ENCODE measurements at places on chromosomes 6 and 20.

GRCh38 chr6:26331218-26332073, 33.6 kb upstream of the BTN3A2 start:
- DNase-seq: no peak

DNA sequence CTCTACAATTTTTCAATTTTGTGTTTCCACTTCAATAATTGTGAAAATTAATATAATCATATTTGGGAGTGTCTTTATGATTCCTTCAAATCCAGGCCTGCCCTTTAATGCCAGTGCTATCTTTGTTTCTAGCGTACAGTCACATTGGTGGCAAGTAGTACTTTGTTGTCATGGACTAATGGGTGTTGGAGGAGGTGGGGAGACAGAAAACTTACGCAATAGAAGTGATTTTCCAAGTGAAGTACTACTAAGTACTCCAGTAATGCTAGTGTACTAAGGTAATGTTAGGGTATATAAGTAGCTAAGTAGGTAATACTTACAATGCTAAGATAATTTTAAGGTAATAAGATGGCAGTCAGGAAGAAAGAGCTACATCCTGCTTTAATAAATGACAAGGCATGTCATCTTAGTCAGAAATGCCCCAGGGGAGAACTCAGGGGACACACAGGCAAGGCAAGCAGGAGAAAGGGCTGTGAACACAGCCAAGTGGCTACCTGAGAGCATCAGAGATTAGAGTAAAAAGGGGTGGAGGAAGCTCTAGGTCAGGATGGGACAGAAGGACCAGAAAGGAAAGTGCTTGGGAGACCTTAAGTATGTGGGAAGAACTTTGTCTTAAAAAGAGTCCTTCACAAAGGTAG, 217.2 kb upstream of the PRDM1 start:
- no peak for DNase-seq

- DNase-seq: no peak
These were observed 1.5 kb downstream of the COL12A1 start for GRCh38 chr6:75204217-75204958.

DNA sequence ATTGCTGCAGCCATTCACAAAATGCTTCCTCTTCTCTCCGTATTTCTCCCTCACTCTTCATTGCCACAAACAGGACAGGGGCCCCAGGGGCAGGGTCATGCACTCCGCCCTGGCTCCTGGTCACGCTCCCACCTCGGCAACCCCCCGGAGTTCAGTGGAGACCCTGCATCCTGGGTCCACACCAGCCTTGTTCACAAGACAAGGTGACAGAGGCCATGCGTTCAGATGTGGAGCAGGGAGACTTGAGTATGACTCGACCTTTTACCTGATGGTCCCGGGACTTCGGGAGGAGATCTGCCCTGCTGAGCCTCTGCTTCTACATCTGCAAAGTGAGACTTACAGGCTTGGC, 49.4 kb downstream of the ANKRD60 start:
- no peak for DNase-seq

DNA sequence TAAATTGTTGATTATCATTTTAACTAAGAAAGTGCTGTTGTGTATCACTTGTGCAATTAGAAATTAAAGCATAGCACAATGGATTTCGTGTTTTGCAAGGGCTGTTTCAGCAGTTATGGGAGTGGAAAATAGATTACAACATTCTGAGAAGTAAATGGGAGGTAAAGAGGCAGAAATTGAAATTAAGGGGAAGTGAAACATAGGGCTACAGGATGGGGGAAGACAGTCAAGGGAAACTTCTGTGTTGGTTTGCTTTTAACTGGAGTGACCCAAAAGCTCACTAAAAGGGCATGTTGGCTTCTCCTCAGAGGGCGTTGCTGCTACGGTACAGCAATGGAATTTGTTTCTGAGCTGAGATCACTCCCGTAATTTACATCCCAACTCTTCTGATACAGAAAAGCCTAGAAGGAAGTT, 147.5 kb downstream of the BCAS1 start:
- DNase-seq: no peak

DNA sequence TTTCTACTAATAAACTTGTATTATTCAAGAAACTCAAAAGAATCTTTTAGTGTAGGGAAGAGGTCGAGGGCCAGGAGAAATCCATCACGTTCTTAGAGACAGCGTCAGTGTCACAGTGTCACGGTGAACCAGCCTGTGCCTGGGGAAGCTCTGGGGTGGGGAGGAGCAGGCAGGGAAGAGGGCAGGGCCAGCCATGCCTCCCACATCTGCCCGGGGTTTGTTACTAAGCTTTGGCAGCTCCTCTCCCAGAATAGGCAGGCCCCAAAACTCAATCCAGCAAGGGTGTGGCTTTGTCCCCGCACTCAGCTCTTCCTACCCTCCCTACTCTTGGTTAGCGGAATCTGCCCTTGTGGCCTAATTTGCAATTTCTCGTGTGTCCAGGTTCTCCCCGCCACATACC, 72.9 kb downstream of the TCP11 start:
- DNase-seq: no peak

GRCh38 chr6:81938014-81938856, 185.8 kb upstream of the TENT5A start:
- no peak for DNase-seq

DNA sequence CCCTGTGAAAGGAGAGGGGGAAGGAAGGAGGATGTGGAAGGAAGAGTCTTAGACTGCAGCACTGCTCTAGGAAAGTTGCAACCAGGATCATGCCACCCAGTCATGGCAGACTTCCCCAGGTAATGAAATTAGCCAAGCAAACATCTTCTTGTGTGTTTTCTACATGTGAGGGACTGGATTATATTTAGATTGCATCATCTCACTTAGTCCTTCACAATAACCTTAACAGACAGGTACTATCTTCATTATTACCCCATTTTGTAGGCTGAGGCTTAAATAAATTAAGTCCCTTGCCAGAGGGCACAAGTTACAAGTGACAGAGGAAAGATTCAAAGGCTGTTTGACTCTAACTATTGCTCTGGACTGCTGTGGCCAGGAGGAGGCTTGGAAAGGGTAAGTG, 9.7 kb upstream of the MAFB start:
- no peak for DNase-seq

GRCh38 chr6:141335477-141336273, 797.0 kb upstream of the GJE1 start:
- DNase-seq: no peak

DNA sequence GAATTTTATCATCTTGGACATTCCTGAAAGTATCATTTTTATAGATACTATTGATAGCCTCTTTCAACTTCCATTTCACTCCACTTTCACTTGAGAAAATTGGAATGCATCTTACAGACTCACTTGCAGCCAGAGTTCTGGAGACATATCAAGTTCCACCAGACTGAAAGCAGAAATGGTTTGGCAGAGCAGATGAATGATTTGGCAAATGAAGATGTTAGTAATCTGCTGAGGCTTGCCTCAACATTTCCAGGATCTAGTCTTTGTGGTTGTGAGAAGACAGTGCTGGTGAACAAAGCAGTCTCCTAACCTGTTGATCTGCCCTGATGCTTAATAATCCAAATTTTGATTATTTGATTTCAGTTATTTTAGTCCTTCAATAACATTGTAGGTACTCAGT, 202.6 kb downstream of the TRDN start:
- DNase-seq: no peak

DNA sequence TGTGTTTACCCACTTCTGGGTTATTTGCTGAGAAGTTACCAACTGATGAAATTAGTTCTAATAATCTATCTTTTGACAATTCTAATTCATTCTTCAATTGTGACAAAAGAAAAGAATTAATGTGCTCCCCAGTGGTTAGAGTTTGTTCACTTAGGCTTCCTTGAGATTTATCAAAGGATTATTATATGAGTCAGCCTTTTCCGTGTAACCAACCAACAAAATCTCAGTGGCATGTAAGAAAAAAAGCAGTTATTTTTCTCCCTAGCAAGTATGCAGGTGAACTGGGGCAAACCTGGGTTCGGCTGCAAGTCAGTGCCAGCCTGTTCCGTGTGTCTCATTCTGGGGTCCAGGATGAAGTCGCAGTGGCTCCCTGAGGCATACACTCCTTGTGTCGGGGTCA, 28.8 kb upstream of the HIVEP1 start:
- DNase-seq: no peak

DNA sequence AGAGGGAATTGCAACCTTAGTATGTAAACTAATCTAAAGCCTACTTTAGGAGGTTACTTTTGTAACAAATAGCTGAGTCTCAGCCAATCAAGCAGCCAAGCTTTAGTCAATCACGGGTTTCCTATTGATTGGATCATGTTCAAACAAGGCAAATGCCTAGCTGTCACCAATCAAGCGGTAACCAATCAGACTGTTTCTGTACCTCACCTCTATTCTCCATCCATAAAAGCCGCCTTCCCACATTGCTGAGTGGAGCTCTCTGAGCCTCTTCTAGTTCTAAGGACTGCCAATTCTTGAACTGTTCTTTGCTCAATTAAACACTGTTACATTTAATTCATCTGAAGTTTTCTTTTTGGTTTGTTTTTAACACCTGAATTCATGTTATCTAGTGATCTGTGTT, 148.4 kb upstream of the BMP5 start:
- DNase-seq: no peak

- no peak for DNase-seq
These were observed 8.7 kb downstream of the PLAGL1 start for GRCh38 chr6:143999406-143999805.

- DNase-seq: no peak
These were observed 157.6 kb downstream of the ARHGAP18 start for GRCh38 chr6:129552413-129552812.

DNA sequence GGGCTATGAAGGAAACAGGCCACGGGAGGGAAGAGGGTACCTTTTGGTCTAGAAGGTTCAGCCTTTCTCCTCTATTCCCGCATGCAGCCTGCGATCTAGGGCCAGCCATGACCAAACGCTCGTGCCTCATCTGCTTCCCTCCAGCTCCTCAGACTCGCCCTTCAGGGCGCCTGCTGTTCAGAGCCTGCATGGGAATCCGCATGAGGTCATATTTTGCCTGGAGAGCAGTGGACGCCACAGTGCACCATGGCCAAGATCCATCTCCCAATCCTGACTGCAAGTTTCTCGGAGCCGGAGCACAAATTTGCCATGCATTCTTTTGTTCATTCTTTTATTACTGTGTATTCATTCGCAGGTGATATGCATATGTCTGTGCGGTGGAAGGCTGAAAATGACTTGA, 608.1 kb downstream of the QKI start:
- DNase-seq: no peak

GRCh38 chr20:36573798-36574365, 485 bp downstream of the TGIF2 start:
- DNase-seq: no peak

GRCh38 chr6:38599966-38600550, 39.7 kb downstream of the BTBD9 start:
- DNase-seq: no peak

DNA sequence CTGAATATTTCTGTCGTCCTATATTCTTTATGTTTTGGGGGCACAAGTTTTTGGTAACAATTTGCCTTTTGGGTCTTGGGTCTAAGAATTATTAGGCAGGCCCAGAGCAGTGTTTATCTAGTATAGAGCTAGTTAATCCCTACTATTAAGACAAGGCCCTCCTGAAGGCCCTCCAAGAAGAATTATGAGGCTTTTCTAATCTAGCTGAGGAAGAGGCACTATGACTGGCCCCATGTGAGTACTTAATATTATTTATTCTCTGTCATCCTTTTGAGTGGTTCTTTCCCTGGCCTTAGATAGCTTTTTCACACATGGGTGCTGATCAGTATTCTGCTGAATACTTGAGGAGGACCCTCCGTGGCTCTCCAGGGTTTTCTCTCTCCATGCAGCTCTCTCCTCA, 25.1 kb downstream of the CHMP4B start:
- DNase-seq: no peak

DNA sequence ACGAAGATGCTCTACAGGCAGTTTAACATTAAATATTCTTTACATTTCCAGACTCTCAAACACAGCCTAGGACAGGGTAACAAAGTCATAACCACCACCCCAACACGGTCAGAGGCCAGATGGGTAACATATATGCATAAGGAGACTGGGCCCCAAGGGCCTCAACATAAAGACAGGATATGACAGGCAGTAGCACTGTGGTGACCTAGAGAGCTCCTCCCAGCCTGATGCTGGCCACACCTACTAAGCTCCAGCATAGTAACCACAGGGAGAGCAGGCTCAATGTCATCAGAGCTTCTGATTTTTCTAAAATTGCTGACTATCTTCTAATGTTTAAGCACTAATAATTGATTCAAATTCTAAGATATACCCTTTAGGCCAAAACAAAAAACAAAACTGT, 21.7 kb downstream of the SMLR1 start:
- DNase-seq: no peak

DNA sequence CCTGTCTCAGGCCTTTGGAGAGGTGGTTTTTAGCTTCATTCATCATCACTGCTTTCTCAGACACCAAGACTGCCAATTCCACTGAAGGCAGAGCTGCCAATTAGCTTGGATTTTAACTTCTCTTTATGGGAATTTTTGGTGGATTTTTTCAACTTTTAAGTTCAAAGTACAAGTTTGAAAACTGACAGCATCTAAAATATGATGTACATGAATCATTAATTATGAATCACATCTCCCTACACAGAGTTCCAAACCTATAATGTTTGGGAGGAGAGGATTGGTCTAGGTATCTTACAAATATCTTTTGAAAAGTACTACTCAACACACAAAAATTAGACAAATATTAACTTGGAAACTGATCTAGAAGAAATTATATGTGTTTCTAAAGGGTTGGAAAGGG, 25.5 kb downstream of the CNKSR3 start:
- DNase-seq: no peak

GRCh38 chr6:142822383-142822782, 122.6 kb downstream of the HIVEP2 start:
- DNase-seq: no peak

GRCh38 chr6:26485112-26485780, 14.9 kb upstream of the BTN1A1 start:
- no peak for DNase-seq

DNA sequence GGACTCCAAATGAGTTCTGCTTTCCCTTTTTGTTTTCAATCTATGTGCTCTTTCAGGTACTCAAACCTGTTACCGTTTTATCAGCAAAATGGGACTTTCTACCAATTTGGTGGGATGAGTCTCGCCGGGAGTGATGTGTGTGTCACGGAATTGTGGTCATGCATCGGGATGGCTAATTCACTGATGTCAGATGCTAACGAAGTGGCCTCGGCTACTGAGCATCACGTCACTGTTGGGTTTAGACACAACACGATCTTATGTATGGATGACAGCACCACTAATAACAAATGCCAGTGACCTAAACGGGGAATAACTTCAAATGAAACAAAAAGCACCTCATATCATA, 1.6 kb upstream of the PCK1 start:
- DNase-seq: no peak

DNA sequence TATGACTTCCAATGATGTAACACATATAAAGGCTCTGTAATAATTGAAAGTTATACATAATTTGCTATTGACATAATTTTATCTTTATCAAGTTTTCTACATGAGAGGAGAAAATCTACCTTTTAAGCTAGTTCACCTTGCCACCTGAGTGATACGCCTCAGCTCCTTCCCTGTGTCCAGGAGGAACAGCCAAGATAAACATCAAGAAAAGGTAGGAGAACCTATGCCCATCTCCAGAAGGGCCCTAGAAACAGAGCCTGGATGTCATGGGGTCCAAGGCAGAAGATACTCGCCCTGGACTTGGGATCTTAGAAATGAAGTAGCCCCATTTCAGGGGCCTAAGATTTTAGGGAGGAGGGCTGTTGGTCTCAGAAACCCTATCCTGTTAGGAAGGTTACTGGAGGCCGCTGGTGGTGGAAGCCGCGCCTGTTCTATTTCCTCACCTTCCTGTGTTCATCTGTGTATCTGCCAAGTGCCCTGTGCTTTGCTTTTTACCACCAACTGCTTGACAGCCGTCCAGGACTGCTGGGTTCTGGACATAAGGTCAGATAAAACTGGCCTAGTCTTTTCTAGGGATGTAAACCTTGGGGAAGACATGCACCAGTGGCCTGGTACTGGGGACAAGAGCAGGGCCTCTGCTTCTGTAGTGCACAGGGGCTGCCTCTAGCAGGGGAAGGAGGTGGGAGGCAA, 178.5 kb downstream of the ARID1B start:
- DNase-seq: no peak
